ENCODE measurements at places on chromosomes 7 and 10.
A peak's percentile ranks its signal among the peaks of the same experiment; 100 is the strongest.

DNA sequence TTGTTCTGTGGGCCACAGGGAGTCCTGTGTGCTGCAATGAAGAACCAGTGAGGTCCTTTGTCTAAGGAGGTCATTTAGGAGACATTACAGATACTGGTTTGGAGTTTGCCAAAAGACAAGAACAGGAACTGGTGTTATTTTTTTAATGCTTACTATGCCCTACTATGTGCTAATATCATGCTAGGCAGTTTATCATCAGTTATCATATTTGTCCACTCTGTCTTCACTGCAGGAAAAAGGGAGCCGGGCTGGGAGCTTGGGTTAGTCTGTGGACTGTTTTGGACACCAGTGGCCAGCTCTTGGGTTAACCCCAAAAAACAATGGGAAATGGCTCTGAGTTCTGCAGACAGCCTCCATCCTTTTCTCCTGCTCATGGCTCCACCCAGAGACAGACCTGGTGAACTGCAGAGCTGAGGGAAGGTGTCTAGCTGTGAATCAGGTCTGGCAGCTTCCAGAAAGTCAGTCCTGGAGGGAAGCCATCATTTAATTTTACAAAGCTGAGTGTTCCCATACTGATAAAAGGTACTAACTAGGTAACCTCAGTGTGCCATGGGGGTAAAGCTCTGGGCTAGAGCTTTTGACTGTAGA lies 101.2 kb upstream of the ZNF746 start:
- DNase-seq, result no peak
- H3K27me3 ChIP-seq, result no peaks in the 10 kb centered on the region
- no peaks in the 10 kb centered on the region for H3K36me3 ChIP-seq
- H3K27ac ChIP-seq, result no peak overlapping the region
- H3K4me1 ChIP-seq, result no peaks in the 10 kb centered on the region
- no peak overlapping the region for H3K4me3 ChIP-seq

- H3K4me1 ChIP-seq, result peaks cover 12% of the 10 kb centered on the region
- H3K27ac ChIP-seq, result no peak overlapping the region
- peak overlapping the region; percentile 86 for H3K4me3 ChIP-seq
- H3K27me3 ChIP-seq, result no peaks in the 10 kb centered on the region
- no peaks in the 10 kb centered on the region for H3K36me3 ChIP-seq
These were observed 1.2 kb upstream of the GTPBP4 start for GRCh38 chr10:986881-987619.

DNA sequence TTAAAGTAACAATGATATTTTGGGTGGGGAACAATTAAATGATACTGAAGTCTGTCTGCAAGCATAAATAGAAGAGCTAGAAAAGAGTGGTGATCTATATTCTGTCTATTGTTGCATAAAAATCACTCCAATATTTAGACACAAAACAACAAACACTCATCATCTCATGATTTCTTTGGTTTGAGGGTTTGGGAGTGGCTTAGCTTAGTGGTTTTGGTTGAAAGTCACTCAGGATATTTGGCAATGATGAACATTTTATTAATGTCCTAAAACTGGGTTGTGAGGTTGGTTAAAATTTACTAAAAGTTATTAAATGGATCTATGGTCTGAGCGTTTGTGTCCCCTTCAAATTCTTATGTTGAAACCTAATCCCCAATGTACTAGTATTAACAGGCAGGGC lies 54.7 kb upstream of the EGFR start:
- H3K36me3 ChIP-seq, result no peaks in the 10 kb centered on the region
- DNase-seq, result no peak
- no peaks in the 10 kb centered on the region for H3K4me1 ChIP-seq
- H3K4me3 ChIP-seq, result no peak overlapping the region
- no peaks in the 10 kb centered on the region for H3K27me3 ChIP-seq

GRCh38 chr7:39075210-39075609 lies 97.5 kb downstream of the POU6F2 start:
- no peak overlapping the region for H3K4me3 ChIP-seq
- no peaks in the 10 kb centered on the region for H3K36me3 ChIP-seq
- H3K27me3 ChIP-seq, result no peaks in the 10 kb centered on the region
- H3K27ac ChIP-seq, result no peak overlapping the region
- no peak for DNase-seq
- no peaks in the 10 kb centered on the region for H3K4me1 ChIP-seq

DNA sequence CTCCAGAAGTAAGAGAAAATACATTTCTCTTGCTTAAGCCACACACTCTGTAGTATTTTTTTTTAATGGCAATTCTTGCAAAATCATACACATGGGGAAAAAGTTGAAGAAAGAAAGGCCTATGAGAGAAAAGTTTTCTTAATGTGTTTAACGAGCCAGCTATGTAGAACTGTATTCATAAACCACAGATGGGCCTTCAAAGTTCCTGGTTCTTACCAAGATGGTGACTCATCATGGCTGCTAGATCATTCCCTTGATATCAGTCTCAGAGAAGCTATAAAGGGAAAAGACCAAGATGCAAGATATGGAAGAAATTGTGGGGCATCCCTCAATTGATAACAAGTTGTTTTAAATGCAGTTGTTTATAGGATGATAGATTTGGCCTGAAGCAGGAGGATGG lies 992.7 kb upstream of the MBL2 start:
- H3K4me3 ChIP-seq, result no peak overlapping the region
- no peak for DNase-seq
- H3K27me3 ChIP-seq, result no peaks in the 10 kb centered on the region
- no peaks in the 10 kb centered on the region for H3K4me1 ChIP-seq
- H3K27ac ChIP-seq, result no peak overlapping the region
- H3K36me3 ChIP-seq, result no peaks in the 10 kb centered on the region

DNA sequence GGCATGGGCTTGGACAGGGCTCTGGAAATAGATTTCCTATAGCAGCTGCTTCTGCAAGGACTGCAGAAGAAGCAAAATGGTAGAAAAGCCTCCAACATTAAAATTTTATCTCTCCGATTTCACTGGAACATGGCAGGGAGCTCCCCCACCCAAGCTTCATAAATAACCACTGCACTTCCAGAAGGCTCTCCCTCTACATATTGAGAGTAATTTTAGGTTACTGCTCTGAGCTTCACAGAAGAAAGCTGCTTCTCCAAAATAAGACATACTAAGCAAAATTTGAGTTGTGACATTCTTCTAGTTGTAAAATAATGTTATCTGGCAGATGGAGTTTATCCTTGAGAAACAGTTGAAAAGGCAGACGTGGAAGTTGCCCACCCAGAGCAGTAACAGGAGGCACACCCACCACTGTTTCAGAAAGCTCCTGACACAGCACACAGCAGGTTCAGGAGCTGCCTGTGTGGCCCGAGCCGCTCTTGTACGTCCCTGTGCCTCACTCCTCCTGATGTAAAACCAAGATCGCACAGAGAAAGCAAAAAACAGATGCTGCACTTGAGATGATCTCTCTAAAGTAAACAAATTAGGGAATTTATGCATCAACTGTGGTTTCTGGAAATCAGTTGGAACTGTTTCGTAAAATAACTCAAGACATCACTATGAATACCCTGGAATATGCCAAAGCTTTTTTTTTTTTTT lies 621.0 kb downstream of the PARD3 start:
- H3K27me3 ChIP-seq, result no peaks in the 10 kb centered on the region
- H3K27ac ChIP-seq, result no peak overlapping the region
- no peaks in the 10 kb centered on the region for H3K36me3 ChIP-seq
- no peaks in the 10 kb centered on the region for H3K4me1 ChIP-seq
- DNase-seq, result no peak

- H3K27me3 ChIP-seq, result no peaks in the 10 kb centered on the region
- no peak overlapping the region for H3K4me3 ChIP-seq
- no peak overlapping the region for H3K27ac ChIP-seq
- DNase-seq, result no peak
These were observed 67.3 kb downstream of the ZNF783 start for GRCh38 chr7:149329265-149329664.

All from ovary (tissue), 10 donors.